Suprapubic skin (tissue), 4 donors: ENCODE measurements at places on chromosomes 5 and 9.
A peak's percentile ranks its signal among the peaks of the same experiment; 100 is the strongest.

GRCh38 chr9:95463148-95464060 is 53.4 kb downstream of the PTCH1 start:
- peak; percentile 37 for DNase-seq

- no peak for DNase-seq
Measured at GRCh38 chr5:78765756-78766411, 117.3 kb upstream of the LHFPL2 start.

GRCh38 chr9:87549791-87550190 is 52.1 kb downstream of the DAPK1 start:
- DNase-seq = no peak

- DNase-seq = no peak
Measured at GRCh38 chr5:99004960-99005359, 76.2 kb upstream of the CHD1 start.

DNA sequence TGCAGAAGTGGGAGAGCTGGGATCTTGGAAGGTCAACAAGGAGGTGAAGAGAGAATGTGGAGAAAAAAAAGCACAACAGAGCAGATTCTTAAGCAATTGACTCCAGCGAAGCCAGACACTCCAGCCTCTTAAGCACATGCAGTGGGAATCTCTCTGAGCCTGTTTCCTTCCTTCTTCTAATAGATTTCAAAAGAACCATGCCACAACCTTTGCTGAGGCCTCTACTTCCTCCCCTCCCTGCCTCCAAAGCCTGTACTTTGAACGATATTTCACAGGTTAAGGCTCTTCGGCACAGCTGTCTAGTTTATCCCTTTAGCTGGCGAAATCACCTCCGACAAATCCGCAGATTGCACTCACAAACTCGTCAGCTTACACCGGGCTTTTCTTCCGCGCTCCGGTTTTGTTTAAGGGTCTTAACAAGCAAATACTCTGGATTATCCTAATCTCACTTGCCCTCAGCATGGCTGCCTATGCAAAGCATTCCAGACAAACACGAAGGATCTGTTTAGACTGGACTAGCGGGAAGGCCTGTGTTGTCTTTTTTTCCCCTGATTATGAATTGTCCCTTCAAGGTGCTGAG is 211.6 kb upstream of the PANK3 start:
- no peak for DNase-seq

DNA sequence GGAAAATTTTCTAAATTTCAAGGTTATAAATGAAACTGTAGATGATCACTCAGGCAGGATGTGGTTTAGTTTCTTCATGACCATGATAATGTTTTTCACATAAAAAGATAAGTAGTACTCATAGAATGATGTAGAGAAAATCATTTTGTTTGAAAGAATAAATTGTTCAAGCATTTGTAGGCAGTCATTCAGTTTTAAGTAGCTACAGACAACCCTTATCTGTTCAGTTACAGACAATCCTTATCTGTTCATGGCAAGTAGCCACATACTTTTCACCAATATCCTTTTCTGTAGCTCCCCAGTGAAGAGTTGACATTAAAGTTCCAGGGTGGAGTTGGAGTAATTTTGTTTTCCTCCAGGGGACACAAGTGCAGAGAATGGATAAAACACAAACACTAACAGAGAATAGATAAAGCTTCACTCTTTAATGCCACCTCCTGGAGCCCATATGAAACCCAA is 278.1 kb upstream of the TNC start:
- DNase-seq = no peak

DNA sequence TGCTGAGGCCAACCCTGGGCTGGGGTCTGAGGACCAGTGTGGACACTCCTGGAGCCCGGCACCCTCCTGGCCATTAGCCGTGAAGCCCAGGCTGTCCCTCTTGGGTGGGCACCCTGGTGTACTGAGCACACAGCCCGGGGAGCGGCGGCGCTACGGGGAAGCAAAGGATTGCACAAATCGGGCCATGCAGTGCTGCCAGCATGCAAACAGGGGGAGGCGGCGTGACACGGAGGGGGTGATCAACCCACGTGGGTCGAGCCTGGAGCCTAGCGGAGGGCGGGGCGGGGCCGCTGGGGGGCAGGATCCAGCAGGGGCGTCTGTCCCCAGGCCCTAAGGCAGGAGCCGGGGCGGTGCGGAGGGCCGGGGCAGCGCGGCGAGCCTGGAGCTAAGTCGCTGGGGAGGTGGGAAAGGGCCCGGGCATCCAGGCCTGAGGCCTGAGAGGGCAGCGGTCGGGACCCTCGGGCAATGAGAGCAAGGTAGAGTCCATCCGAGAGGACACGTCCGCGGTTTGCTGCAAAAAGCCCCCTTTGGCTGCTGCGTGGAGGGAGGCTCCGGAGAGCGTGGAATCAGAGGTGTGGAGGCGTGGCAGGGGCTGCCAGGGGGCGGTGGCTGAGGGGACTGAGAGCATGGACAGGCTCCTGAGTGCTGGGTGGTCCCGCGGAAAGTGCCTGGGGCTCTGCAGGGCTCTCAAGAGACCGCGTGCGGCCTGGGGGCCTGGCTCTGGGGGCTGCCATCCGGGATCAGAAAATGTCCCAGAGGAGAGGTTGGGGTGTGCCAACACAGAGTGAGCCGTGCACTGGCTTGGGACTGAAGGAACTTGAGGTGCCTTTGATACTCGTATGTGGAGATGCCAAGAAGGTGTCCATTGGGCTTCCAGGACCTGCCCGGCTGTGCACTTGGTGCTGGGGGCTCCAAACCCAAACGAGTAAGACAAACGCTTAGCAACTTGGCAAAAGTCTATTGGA is 94.2 kb downstream of the BARX1 start:
- no peak for DNase-seq

- no peak for DNase-seq
Measured at GRCh38 chr9:72207278-72207677, 58.0 kb downstream of the GDA start.

GRCh38 chr5:78640662-78641474 is 7.7 kb downstream of the LHFPL2 start:
- DNase-seq = no peak

DNA sequence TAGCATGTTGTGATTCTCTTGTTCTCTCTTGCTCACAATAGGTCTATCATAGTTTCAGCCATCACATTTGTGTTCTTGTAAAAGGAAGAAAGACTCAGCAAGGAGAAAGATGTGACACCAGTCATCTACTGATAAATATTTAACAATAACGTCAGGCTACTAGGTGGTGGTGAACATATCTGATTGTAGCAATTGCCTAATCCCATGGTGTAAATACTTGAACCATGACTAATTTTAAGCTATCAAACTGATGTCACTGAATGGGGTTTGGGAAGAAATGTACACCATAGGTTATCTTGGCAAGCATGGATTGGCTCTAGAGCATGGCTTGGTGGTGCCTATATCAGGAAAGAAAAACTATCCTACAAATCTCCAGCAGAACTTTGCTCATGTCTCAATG is 16.6 kb downstream of the DMRTA1 start:
- DNase-seq = no peak

DNA sequence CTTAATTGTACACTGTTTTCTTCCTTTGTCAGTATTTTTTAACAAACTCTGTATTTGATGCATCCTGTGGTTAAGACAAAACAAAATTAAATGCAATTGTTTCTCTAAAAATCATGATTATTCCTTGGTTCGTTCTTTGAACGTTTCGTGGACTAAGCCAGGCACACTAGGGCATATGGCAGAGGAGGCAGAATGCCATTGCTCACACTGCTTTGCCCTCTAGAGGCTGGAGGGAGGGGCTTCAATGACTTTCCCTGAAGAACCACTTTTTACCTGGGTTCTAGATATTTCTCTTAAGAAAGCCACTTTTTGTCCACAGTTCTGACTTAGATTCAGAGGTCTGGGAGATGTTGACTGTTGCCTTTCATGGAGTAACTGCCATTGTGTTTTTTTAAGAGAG is 236.2 kb upstream of the ADAMTSL1 start:
- DNase-seq = no peak

DNA sequence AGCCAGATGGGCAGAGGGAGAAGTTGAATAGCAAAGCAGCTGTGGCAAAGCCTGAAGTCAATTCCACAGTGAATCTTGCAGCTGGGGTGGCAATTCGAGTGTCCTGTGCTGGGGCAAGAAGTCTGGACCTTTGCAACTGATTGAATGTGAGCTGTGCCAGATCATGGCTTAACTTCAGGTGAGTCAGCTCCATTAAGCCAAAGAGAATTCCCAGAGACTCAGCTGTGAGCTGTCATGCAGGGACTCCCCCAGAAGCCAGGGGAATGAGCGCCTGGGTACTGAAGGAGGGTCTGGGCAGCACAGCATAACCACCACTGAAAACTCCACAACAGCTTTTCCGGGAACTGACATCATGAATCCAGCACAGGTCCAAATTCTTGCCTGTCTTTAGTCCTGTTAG is 153.5 kb upstream of the TRPC7 start:
- no peak for DNase-seq

DNA sequence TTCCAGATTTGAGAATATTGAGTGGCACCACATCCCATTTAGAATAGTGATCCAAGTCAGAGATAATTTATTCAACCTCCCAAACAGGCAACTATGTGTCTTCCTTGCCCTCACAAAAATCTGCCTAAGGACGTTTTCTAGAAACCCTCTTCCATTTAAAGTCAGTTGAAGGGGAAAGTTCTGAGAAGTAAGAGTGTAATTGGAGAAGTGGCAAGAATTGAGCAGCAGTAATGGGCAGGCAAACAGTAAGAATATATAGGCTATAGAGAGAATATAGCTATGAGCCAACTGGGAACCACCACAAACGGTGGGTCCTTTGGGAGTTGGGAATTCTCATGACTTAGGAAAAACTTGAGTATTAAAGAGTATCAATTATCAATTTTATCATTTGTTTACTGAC is 31.1 kb upstream of the CETN3 start:
- no peak for DNase-seq

DNA sequence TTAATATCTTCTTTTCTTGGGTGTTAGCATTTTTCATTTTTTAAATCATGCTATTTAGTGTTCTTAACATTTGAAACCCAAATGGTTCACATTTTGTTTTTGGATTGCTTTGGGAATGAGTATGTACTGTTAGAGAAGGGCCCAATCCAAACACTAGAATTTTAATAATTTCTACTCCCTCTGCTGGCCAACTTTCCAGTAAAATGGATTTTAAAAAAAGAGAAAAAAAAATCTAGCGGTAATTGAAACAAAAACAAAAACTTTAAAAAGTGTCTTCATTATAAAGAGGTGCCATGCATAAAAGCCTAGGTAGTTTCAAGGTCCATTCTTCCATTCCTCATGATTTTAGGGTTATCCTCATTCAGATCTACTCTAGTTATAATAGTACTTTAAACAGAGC is 32.1 kb upstream of the RICTOR start:
- no peak for DNase-seq

- DNase-seq = no peak
Measured at GRCh38 chr5:119341452-119342349, 14.1 kb upstream of the TNFAIP8 start.

DNA sequence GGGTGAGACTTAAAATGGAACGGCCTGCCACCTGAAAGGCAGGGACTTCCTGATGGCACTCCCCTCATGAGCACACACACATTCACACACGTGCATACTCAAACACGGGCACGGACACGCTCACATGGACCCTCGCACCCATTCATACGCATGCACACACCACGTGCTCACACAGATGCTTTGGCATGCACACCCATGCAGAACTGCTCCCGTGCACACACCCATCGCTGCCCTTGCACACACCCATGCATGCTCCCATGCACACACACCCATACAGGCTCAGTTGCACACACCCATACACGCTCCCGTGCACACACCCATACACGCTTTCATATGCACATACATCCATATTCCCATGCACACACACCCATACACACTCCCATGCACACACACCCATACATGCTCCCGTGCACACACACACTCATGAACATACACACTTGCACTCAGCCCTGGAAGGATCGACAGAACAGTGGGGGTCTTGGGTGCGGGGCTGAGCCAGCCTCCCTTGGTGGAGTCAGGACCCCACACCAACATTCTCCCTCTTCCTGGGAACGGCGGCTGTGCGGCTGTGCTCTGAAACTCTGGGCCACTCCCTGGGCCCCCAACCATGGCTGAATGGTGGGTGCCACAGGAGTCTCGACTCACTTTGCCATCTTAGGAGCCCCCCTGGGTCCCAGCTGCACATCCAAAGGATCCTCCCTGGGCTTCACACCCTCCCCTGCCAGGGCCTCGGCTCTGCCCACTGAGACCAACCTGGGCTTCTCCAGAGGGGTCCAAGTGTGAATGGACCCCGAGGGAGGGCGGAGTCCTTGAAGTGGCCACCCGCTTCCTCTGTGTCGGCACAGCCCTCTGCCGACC is 115.2 kb downstream of the RXRA start:
- no peak for DNase-seq

DNA sequence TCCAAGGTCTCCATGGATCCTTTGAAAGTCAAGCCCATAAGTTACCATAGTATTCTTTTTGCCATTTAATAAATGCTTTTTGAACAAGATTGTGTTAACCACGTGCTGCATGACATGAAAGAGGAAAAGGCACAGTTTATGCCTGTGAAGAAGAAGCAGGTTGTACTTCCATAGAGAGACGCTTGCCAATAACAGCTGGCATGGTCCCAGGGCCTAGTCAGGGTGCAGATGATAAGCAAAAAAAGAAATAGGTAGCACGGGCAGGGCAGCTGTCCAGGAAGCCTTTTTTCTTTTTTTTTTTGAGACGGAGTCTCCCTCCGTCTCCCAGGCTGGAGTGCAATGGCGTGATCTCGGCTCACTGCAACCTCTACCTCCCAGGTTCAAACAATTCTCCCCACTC is 71.8 kb upstream of the CLINT1 start:
- DNase-seq = no peak

DNA sequence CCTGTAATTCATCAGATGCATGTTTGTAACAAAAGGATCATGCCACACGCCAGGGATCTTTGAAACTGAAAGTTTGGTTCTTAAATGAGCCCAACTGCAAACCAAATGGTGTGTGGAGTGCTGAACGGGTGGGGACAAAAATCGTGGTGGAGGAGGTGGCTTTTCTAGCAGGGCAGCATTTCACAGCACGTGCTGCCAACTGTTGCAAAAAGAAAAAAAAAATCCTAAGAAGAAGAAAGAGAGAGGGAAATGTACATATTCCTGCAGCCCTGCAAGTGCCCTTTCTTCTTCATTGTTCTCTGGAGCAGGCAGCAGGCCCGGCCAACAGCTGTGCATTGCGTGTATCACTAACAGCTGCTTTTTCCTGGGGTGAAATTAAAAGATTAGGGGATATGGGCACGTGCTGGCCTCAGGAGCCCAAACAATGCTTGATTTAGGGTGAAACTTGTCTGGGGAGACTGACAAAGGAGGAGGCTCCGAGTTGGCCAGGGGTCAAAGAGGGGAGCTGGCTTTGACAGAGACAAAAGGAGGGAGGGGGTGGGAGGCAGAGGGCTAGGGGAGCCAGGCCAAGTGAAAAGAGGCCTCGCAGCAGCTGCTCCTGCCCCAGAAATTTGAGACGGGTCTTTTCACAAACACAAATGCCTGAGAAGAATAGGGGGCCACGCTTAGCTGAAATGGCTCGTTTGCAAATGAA is 73.0 kb downstream of the GADD45G start:
- no peak for DNase-seq

GRCh38 chr9:35688558-35689541 is 875 bp downstream of the TPM2 start:
- no peak for DNase-seq
